ENCODE measurements at places on chromosomes 1 and 21. TPM values are rescaled to one million over a fixed set of nuclear protein-coding genes. Genes with fewer than 3 reads are reported as not detected.
A peak's percentile ranks its signal among the peaks of the same experiment; 100 is the strongest.

GRCh38 chr1:8176279-8176678 lies 141.6 kb upstream of the SLC45A1 start:
- H3K4me1 ChIP-seq = no peaks in the 10 kb centered on the region
- no peak overlapping the region for H3K4me3 ChIP-seq
- no peaks in the 10 kb centered on the region for H3K27me3 ChIP-seq
- H3K36me3 ChIP-seq = no peaks in the 10 kb centered on the region

- H3K4me1 ChIP-seq = no peaks in the 10 kb centered on the region
- no peak for DNase-seq
- H3K36me3 ChIP-seq = no peaks in the 10 kb centered on the region
- no peak overlapping the region for H3K4me3 ChIP-seq
- H3K27me3 ChIP-seq = no peaks in the 10 kb centered on the region
- no peak overlapping the region for H3K27ac ChIP-seq
Observed at GRCh38 chr1:68454534-68454933, 4.8 kb upstream of the RPE65 start.

DNA sequence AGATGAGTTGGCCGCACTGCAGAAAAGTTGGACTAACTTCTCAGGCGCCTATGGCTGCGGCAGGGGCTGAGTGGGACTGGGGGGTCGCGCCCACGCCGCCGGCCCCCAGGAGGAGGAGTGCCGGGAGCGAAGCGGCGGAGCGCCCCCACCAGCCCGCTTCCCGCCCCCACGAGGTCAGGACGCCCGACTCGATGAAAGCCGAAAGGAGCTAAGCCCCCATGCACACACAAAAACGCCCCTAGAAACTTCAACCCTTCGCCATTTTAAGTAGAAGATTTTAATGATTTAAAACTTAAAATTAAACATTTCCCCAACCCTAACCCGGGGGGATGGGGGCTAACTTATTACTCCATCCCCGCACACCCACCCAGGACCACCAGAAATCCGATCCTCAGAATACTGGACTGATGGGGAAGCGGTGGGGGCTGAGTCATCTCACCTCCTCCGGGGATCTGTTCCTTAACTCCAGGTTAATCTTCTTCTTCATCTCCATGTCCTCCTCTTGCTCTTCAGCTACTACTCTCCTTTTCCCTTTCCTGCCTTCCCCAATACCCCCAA lies 539 bp downstream of the ANP32E start:
- H3K27ac ChIP-seq = peak overlapping the region; percentile 98
- peaks cover 12% of the 10 kb centered on the region for H3K36me3 ChIP-seq
- peaks cover 3% of the 10 kb centered on the region for H3K4me1 ChIP-seq
- H3K4me3 ChIP-seq = peak overlapping the region; percentile 83
- no peaks in the 10 kb centered on the region for H3K27me3 ChIP-seq

GRCh38 chr1:167554028-167554779 lies 642 bp upstream of the CREG1 start:
- peak overlapping the region; percentile 92 for H3K4me3 ChIP-seq
- DNase-seq = no peak

DNA sequence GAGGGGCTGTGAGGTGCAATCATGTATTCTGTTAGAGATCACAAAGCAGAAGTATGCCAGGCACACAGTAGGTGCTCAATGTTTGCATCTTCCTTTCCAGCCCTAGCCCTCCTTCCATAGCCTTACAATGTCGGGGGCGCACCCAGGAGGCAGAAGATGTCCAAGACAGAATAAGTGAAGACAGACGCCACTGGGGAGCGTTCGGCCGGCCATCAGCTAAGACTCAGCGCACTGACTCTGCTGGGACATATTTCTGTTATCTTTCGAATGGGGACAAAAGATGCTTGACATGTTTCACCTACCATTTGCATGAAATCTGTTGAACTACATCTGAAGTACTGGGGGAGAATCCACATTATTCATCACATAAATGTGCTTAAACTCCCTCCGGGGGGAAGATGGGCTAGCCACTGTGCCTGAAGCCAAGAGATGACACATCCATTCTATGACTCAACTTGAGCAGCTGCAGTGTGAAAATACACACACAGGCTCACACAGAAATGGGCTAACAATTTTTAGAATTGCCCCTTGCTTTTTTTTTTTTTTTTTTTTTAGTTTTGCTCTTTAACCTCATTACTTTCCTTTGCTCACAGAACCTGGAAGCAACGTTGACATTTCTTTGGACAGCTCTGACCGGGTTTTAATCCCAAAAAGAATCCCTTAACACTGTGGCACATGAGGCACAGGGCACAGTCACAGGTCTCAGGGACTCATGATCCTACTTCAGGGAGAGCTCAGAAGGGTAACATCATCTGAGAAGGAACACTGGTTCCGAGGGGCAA lies 7.9 kb downstream of the TIAM1 start:
- no peak overlapping the region for H3K27ac ChIP-seq
- H3K27me3 ChIP-seq = no peaks in the 10 kb centered on the region
- no peak overlapping the region for H3K4me3 ChIP-seq

OR4F16 gene
- not detected for polyA plus RNA-seq

- H3K27me3 ChIP-seq = no peaks in the 10 kb centered on the region
- H3K4me1 ChIP-seq = peaks cover 9% of the 10 kb centered on the region
- no peak overlapping the region for H3K27ac ChIP-seq
- no peak overlapping the region for H3K4me3 ChIP-seq
Observed at GRCh38 chr1:25711555-25712298, 88.3 kb upstream of the SELENON start.

- no peaks in the 10 kb centered on the region for H3K36me3 ChIP-seq
- no peak overlapping the region for H3K4me3 ChIP-seq
- H3K27ac ChIP-seq = no peak overlapping the region
- peaks cover 14% of the 10 kb centered on the region for H3K4me1 ChIP-seq
Observed at GRCh38 chr1:116365353-116365780, 7.7 kb upstream of the ATP1A1 start.

DNA sequence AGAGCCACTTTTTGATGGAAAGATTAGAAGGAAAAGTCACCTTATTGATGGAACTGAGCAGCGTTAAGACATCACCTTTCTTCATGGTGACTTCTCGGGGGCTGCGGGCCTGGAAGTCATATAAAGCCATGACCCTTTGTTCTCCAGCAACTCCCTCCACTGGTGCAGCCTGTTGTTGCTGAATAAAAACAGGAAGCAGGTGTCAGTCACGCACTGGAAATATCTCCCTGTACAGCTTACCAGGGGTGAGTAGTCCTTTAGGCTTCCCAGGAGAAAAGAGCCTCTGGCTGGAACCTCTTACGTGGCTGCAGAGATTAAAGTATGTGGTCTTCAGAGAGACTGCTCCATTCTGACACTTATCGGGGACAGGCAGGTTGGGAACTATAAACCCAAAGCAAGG lies 31.9 kb downstream of the SPTA1 start:
- DNase-seq = no peak
- no peaks in the 10 kb centered on the region for H3K36me3 ChIP-seq
- H3K27me3 ChIP-seq = no peaks in the 10 kb centered on the region

KHDRBS1 gene
- polyA plus RNA-seq = 40.4 TPM

DNA sequence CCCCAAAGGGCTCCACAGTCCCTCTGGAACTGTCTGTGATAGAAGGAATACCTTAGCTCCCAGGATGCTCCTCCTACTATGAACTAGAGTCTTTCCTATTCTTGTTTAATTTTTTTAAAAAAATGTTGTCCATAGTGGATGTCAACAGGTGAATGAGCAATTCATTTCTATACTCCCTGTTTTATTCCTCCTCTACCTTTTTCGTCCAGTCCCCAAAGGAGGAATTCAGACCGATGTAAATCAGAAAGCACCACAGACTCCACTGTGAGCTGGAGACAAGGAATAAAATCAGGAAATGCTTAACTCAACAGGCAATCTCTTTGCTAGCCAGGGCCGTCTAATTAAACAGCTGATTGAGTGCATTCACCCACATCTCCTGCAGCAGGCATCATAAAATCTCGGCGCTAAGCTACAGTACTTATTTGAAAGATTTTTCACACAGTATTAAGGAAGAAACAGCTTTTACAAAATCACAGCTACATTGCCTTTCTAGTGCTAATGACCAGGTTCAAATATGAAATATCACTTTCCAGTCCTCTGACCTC lies 381.6 kb downstream of the SIPA1L2 start:
- H3K27me3 ChIP-seq = peaks cover 2% of the 10 kb centered on the region
- H3K4me1 ChIP-seq = no peaks in the 10 kb centered on the region
- no peak overlapping the region for H3K4me3 ChIP-seq
- H3K36me3 ChIP-seq = no peaks in the 10 kb centered on the region
- H3K27ac ChIP-seq = no peak overlapping the region

DNA sequence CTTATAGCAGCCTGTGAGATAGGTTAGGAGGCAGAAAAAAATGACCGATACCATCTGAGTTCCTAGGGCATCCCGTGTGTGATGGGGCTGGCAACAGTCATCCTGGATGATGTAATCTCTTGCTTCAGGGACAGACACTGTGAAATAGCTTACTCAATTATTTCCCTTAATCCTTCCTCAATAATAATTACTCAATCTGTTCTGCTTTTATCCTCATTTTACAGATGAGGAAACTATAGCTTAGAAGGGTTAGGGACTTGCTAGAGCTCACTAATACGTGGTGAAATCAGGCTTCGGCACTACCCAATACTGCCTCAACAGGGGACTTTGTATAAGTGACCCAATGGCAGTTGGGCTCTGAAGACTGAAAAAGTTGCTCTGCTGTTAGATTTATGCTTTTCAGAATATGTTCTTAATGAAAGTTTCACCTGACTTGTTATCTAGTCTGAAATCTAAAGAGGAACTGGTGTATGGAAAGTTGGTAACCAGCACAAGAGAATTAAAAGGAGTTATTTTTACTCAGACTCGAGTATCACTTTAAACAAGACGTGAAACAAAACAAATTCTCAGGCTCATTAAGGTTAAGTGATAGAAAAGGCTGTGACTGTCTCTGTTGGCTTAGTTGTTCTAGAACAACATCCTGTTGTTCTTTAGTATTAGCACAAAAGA lies 14.4 kb downstream of the CD55 start:
- H3K27ac ChIP-seq = peak overlapping the region; percentile 2
- no peak for DNase-seq
- H3K4me1 ChIP-seq = no peaks in the 10 kb centered on the region

DNA sequence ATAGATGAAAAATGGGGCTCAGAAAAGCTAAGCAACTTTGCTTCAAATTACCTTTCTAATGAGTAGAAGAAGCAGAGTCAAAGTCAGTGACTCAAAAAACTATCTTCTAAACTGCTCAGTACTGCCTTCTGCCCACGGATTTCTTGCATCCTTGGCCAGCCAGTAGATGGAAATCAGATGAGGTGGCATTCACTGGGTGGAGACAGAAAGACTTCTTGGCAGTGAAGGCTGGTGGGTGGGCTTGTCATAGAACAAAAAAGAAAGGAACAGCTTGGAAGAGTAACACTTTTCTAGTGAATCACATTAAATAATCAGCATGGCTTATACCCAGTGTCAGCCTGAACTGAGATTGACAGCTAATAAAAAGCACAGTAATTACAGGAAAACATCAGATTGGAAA lies 170.7 kb downstream of the ST6GALNAC5 start:
- H3K4me1 ChIP-seq = no peaks in the 10 kb centered on the region
- no peaks in the 10 kb centered on the region for H3K36me3 ChIP-seq
- no peak for DNase-seq
- peaks cover 2% of the 10 kb centered on the region for H3K27me3 ChIP-seq
- no peak overlapping the region for H3K4me3 ChIP-seq

CCDC27 gene
- 0.04 TPM for polyA plus RNA-seq

DNA sequence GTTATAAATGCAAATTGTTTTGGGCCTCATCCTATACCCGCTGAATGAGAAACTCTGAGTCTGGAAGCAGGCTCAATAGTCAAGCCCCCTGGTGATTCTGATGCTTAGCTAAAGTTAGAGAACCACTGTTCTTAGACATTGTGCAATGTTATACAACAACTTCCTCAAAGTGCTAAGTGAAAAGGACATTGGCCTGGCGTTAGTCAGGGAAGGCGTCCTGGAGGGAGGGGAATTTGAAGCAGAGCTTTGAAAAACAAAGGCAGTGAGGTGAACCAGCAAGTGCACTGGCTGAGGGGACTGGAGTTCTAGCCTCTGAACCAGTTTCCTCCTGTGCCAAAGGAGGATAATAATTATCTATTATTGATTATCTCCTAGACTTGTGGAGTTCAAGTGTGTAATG lies 5.1 kb downstream of the CD1D start:
- H3K27me3 ChIP-seq = no peaks in the 10 kb centered on the region
- DNase-seq = no peak
- H3K36me3 ChIP-seq = peaks cover 6% of the 10 kb centered on the region
- peaks cover 3% of the 10 kb centered on the region for H3K4me1 ChIP-seq

GRCh38 chr1:41844255-41844654 lies 74.5 kb downstream of the HIVEP3 start:
- no peak for DNase-seq
- H3K27ac ChIP-seq = no peak overlapping the region

- H3K4me3 ChIP-seq = no peak overlapping the region
- no peaks in the 10 kb centered on the region for H3K27me3 ChIP-seq
- H3K36me3 ChIP-seq = no peaks in the 10 kb centered on the region
- no peak overlapping the region for H3K27ac ChIP-seq
- DNase-seq = no peak
Observed at GRCh38 chr21:45118099-45118498, 43.7 kb downstream of the ADARB1 start.

NTNG1 gene
- polyA plus RNA-seq = 0.01 TPM

- H3K36me3 ChIP-seq = no peaks in the 10 kb centered on the region
- no peak overlapping the region for H3K27ac ChIP-seq
- DNase-seq = no peak
- no peak overlapping the region for H3K4me3 ChIP-seq
- H3K27me3 ChIP-seq = no peaks in the 10 kb centered on the region
- H3K4me1 ChIP-seq = peaks cover 3% of the 10 kb centered on the region
Observed at GRCh38 chr1:151916726-151917370, 7.5 kb upstream of the THEM4 start.

DNA sequence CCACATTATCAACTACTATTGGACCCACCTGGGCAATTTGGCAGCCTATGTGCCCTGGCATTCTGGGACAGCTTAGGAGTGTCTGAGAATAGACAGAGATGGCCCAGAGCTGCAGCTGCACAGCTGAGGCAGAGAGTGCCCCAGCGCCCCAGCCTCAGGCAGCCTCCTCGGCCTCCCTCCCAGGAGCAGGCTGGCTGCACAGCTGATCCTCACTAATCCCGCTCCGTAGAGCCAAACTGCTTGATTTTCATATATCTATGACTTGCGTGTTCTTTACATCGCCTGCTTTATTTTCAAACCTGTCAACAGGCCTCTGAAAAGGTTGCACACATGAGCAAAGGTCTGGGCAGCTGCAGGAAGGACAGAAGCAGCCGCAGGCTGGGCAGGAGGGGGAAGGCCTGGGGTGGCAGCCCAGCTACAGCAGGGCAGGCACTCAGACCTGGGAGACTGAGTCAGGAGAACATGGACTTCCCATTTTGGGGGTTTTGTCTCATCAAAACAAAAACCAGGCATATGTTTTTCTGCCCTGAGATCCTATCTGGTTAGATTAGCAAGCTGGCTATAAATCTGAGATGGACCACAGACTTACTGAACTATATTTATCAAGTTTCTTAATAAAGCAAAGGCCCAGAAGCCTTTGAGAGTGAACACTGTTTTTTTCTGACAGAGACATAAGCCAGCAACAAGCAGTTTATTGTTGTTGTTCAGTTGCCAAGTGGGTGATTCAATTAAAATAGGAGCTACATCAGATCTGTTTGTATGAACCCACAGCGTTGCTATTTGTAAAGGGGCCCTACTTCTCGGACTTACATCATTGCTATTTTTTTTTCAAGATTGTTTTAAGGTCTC lies 301.8 kb upstream of the DUSP10 start:
- H3K27ac ChIP-seq = peak overlapping the region; percentile 84
- DNase-seq = no peak
- H3K4me3 ChIP-seq = no peak overlapping the region
- H3K36me3 ChIP-seq = no peaks in the 10 kb centered on the region
- no peaks in the 10 kb centered on the region for H3K27me3 ChIP-seq

MTARC1 gene
- polyA plus RNA-seq = 3.8 TPM

GBP5 gene
- polyA plus RNA-seq = 0.21 TPM

ESPN gene
- 0.12 TPM for polyA plus RNA-seq

- no peaks in the 10 kb centered on the region for H3K36me3 ChIP-seq
- H3K27me3 ChIP-seq = no peaks in the 10 kb centered on the region
- no peak overlapping the region for H3K27ac ChIP-seq
- no peak for DNase-seq
Observed at GRCh38 chr1:195345149-195345548, 1263.1 kb downstream of the KCNT2 start.

MAPKAPK2 gene
- polyA plus RNA-seq = 108 TPM
